ENCODE measurements at places on chromosomes 7 and 10. TPM values are rescaled to one million over a fixed set of nuclear protein-coding genes. Genes with fewer than 3 reads are reported as not detected.

DNA sequence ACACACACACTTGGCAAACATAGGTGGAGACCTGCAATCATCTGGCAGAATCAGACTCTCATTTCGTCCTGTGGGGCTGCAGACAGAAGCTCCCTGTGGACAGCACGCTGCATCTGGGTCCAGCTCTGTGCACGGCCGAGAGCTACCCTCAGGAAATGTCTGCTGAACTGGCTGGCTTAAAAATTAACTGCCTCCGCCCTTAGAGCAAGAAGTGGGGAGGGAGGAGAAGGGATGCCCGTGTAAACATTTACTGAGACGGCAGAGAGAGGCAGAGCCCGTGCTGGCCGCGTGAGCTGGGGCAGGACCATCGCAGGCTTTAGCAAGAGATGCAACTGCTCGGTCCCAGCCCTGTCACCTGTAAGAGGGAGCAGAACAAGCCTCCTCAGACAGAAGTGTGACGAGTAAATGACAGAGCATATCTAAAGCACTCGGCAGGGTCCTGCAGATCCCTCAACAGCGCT lies 81.8 kb downstream of the TNS3 start:
- H3K4me1 ChIP-seq = peaks cover 31% of the 10 kb centered on the region
- no peak overlapping the region for H3K4me3 ChIP-seq
- DNase-seq = no peak

DNA sequence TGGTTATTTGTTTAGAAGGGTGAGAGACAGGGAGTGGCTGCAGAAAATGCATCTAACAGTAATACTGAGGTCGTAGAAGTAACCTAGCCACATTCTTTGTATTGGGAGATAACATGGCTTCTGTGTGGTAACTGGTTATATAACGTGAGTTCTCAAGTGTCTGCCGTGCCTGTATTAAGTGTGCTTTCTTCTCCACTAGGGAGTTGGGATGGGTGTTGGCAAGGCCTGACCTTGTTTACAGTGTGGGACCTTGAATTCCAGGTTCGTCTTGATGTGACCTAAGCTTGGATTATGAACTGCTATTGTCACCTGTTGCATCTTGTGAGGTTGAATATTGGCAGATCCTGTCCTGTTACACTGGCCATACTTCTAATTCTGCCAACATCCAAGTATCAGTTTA lies 145.3 kb upstream of the NAMPT start:
- H3K27me3 ChIP-seq = no peaks in the 10 kb centered on the region
- no peaks in the 10 kb centered on the region for H3K4me1 ChIP-seq
- no peak for DNase-seq
- H3K27ac ChIP-seq = no peak overlapping the region
- no peak overlapping the region for H3K4me3 ChIP-seq

DNA sequence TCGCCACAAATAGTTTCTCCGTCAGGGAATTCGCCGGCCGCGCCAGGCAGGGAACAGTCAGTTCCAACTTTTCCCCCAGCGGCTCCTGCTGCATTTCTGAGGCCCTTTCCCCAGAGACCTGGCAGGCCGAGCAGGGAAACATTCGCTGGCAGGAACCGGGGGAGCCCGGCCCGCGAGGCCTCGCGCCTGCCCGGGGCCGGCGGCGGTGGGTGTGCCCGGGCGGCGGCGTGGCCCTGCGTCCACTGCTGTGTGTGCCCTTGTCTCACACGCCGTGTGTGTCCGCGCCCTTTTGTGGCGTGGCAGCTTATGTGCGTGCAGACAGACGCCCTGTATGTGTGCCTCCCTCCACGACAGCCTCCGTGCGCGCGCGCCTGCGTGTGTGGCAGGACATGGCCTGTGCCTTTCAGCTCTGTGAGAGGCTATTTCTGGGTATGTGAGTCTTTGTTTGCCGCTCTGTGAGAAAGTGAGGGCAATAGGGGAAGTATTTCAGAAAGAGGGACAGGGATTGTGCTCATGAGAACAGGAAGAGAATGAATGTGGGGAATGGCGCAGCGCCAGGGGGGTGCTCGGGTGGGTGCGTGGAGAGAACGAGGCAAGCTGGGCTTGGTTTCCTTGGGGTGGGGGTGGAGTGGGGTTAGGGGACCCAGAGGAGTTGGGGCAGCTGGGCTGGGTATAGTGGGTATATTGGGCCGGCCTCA lies 689 bp upstream of the SMARCD3 start:
- no peak overlapping the region for H3K27ac ChIP-seq
- H3K4me3 ChIP-seq = peak overlapping the region; percentile 52
- DNase-seq = peak; percentile 54

- H3K4me1 ChIP-seq = no peaks in the 10 kb centered on the region
- DNase-seq = no peak
- no peaks in the 10 kb centered on the region for H3K36me3 ChIP-seq
- H3K27me3 ChIP-seq = no peaks in the 10 kb centered on the region
- H3K4me3 ChIP-seq = no peak overlapping the region
Measured at GRCh38 chr10:78614744-78615143, 454.0 kb upstream of the ZMIZ1 start.

GRCh38 chr10:37803269-37803668 lies 54.1 kb downstream of the ZNF248 start:
- H3K27me3 ChIP-seq = no peaks in the 10 kb centered on the region
- H3K4me3 ChIP-seq = no peak overlapping the region
- no peaks in the 10 kb centered on the region for H3K36me3 ChIP-seq
- no peak overlapping the region for H3K27ac ChIP-seq
- no peak for DNase-seq

DNA sequence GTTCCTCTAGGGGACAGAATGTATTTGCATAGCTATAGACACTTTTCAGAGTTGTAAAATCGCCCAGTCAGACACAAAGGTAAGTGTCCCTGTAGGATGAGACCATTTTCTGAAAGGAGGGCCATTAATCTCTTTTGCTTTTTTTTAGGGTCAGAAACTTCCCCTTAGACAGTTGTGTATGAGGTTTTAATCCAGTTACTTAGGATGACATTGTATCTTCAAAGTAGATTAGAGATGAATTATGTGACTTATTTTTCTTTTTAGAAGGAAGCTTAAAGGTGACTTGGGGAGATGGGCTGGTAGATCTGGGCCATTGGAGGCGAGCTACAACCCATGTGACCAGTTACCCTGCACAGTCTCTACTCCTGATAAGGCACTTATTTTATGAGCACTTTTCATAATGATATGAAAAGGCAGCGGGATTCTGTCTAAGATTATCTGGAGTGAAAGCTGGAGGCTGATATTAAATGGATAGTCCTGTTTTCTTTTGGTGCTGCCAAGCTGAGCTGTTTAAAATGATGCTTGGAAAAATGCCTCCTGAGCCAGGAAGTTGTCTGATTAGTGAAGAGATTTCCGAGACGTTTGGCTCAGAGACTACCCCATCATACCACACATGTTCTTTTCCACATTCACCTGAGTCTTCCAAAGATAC lies 264.3 kb downstream of the AUTS2 start:
- no peak overlapping the region for H3K4me3 ChIP-seq
- DNase-seq = no peak
- no peaks in the 10 kb centered on the region for H3K36me3 ChIP-seq
- H3K27ac ChIP-seq = no peak overlapping the region

DNA sequence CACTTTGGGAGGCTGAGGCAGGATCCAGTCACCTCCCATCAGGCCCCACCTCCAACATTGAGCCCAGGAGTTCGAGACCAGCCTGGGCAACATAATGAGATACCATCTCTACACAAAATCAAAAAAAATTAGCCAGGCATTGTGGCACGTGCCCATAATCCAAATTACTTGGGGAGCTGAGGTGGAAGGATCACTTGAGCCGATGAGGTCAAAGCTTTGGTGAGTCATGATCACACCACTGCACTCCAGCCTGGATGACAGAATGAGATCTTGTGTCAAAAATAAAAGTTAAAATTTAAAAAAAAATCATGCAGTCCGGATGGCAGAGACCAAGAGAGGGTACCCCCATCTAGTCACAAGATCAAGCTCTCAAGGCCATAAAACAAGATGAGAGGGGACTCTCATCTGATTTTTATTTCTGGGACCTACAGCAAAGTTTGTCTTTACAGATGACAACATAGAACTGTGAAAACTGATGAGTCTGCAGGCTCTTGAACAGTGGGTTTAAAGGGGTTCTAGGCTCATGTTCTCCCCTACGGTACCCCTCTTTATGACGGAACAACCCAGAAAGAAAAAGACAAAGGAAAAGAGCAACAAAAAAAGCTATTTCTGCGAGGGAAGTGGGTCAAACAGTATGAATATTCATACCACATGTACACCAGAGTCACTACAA lies 28.9 kb upstream of the CREB3L2 start:
- peaks cover 5% of the 10 kb centered on the region for H3K4me1 ChIP-seq
- H3K27ac ChIP-seq = no peak overlapping the region
- H3K4me3 ChIP-seq = no peak overlapping the region
- H3K36me3 ChIP-seq = no peaks in the 10 kb centered on the region
- DNase-seq = no peak

- no peak overlapping the region for H3K27ac ChIP-seq
- H3K4me1 ChIP-seq = no peaks in the 10 kb centered on the region
- H3K36me3 ChIP-seq = no peaks in the 10 kb centered on the region
- no peak for DNase-seq
Measured at GRCh38 chr10:75718991-75719390, 287.6 kb downstream of the LRMDA start.

DNA sequence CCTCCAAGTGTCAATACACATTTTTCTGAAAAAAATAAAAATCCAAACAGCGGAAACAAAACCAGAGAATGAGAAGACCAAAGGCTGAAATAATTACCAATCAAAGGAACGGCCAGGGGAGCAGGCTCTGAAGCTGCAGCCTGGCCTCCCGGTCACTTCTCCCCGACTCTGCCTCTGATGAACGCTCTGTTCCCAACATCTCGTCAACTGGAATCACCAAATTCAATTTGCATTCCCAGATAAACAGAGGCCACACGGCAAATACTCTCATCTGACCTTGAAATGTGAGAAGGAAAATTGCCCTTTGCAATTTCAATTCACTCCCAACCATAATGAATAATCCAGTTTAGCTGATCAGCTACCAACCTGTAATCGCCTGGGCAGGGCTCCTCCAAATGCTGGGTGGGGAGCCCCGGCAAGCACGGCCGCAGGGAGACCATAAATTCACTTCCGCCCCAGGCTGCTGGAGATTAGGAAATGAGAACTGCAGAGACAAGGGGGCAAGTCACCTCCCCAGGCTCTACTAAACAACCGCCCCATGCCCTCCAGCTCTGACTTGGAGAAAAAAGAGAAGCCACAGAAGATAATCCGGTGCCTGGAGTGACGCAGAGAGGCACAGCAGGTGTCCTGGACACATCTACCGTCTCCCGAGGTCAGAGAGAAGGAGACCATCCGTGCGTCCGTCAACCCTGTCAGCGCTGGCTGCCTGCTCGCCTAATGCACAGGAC lies 153.2 kb downstream of the MAD1L1 start:
- H3K36me3 ChIP-seq = no peaks in the 10 kb centered on the region
- peak; percentile 69 for DNase-seq
- no peak overlapping the region for H3K4me3 ChIP-seq
- H3K27me3 ChIP-seq = no peaks in the 10 kb centered on the region

- no peaks in the 10 kb centered on the region for H3K36me3 ChIP-seq
- DNase-seq = no peak
- H3K4me1 ChIP-seq = peaks cover 5% of the 10 kb centered on the region
- no peaks in the 10 kb centered on the region for H3K27me3 ChIP-seq
Measured at GRCh38 chr7:153942036-153942435, 110.2 kb upstream of the DPP6 start.

DNA sequence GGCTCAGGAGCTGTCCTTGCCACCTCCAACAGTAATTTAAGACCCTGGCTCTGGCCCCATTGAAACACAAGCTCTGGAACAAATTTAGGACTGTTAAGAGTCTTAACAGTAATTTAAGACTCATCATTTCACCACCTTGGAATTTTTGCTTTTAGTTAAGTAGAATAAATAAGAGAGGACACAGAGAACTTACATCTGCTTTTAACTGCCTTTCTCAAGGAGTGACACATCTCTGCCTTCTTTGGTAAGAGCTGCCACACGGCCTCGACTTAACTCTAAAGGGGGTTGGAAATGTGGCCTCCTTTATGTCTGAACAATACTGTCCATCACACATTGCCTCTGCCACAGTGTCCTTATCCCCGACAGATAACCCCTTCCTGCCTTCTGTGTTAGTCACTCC lies 77.9 kb downstream of the HERPUD2 start:
- H3K4me1 ChIP-seq = no peaks in the 10 kb centered on the region
- DNase-seq = no peak
- H3K4me3 ChIP-seq = no peak overlapping the region
- no peaks in the 10 kb centered on the region for H3K36me3 ChIP-seq
- H3K27me3 ChIP-seq = no peaks in the 10 kb centered on the region

DNA sequence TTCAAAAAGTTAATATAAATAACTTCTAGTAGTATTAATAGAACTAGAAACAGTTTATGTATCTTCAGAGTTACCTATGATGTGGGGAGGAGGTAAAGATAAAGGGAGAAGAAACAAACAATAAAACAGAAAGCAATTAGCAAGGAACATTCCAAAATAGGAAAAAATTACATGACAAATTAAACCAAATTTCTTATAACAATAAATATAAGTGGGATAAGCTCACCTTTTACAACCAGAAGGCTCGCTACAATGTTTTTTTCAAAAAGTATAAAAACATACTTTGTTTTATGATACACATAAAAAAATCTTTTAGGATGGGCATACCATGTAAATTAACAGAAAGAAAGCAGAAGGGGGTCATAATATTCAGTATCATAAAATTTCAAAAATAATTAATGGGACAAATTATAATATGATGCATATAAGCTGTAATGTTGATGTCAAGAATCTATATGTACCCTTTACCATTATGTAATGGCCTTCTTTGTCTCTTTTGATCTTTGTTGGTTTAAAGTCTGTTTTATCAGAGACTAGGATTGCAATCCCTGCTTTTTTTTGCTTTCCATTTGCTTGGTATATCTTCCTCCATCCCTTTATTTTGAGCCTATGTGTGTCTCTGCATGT lies 31.8 kb downstream of the GLCCI1 start:
- H3K27me3 ChIP-seq = no peaks in the 10 kb centered on the region
- no peak overlapping the region for H3K4me3 ChIP-seq
- H3K36me3 ChIP-seq = peaks cover 9% of the 10 kb centered on the region

Gene NYAP1
- 1.2 TPM for total RNA-seq

Gene AEBP1
- total RNA-seq = 16.7 TPM

Gene GRK5
- total RNA-seq = 6.2 TPM

Gene DLX6
- not detected for total RNA-seq

Gene LLCFC1
- total RNA-seq = not detected

Gene SPRN
- total RNA-seq = 0.06 TPM

Gene SGMS1
- 10.3 TPM for total RNA-seq
